ENCODE measurements at places on chromosomes 16 and 17.

DNA sequence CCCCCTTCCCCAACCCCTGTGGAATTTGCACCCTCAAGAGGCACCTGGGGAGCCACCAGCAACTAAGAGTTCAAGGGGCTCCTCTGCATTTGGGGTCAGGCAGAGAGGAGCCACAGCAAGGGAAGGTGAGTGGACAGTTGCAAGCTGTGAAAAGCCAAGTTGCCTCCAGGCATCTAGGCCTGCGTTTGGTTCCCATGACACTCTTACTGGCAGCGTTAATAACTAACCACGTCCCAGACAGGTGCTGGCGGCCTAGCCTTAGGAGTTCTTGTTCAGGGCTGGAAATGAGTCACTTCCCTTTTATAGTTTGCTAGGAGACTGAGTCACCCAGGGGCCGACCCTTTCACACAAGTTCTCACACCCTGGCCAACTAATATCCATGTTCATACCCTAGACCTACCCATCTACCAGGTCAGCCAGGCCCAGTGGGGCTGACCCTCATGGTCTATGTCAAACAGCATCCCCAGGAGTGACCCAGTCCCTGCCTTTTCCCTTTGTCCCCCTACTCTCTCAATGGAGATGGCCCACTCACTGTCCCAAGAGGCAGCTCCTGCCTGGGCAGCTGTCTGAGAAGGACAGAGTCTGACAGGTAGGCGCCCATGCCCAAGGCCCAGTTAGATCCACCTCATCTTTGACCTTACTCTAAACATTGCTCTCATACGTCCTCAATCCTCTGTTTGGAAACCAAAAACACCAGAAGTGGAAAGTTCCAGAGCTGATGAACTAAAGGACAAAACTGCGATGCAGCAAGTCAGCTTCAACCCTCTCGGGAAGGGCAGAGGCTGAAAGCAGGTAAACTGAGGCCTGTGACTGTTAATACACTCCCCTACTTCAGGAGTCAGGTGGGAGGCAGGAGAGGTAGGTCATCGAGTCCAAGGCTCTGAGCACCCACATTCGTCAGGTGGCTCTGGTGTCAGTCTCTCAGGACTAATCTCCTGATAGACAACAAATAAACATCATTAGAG is 300.6 kb downstream of the SOX9 start:
- peak; percentile 9 for DNase-seq

- no peak for DNase-seq
Observed at GRCh38 chr17:59825533-59826322, 67.0 kb downstream of the TUBD1 start.

DNA sequence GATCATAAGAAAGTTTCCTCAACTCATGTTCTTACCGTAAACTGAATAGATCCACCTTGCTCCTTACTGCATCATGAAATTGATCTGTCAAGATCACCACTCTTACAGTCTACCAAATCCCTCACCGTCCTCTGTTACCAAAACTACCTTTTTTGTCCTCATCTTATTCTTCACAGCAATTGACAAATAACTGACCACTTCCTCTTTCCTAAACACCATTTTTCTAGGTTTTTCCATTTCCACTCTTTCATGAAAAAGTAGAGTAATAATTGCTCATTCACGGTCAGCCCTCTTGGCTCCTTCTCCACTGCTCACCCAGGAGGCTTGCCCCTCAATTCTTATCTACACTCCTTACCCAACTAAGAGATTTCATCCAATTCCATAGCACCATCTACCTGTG is 44.9 kb downstream of the ABCA5 start:
- DNase-seq, result no peak

- DNase-seq, result no peak
Observed at GRCh38 chr16:11547118-11547916, 39.4 kb downstream of the LITAF start.

GRCh38 chr17:37650419-37651003 is 7.3 kb upstream of the DDX52 start:
- DNase-seq, result no peak

- no peak for DNase-seq
Observed at GRCh38 chr16:23771027-23771426, 16.2 kb downstream of the CHP2 start.

DNA sequence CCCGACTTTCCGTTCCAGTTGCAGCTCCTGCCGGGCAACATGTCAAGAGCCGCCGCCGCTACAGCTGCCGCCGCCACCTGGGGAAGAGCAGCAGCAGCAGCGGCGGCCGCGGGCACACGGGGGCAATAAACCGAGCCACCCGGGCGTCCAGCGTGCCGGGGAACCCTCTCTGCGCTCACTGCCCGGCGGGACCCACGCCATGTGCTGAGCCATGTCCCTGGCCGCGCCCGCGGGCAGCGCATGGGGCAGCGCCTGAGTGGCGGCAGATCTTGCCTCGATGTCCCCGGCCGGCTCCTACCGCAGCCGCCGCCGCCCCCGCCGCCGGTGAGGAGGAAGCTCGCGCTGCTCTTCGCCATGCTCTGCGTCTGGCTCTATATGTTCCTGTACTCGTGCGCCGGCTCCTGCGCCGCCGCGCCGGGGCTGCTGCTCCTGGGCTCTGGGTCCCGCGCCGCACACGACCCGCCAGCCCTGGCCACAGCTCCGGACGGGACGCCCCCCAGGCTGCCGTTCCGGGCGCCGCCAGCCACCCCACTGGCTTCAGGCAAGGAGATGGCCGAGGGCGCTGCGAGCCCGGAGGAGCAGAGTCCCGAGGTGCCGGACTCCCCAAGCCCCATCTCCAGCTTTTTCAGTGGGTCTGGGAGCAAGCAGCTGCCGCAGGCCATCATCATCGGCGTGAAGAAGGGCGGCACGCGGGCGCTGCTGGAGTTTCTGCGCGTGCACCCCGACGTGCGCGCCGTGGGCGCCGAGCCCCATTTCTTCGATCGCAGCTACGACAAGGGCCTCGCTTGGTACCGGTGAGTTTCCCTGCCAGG is 604 bp downstream of the HS3ST3B1 start:
- DNase-seq, result peak; percentile 42

DNA sequence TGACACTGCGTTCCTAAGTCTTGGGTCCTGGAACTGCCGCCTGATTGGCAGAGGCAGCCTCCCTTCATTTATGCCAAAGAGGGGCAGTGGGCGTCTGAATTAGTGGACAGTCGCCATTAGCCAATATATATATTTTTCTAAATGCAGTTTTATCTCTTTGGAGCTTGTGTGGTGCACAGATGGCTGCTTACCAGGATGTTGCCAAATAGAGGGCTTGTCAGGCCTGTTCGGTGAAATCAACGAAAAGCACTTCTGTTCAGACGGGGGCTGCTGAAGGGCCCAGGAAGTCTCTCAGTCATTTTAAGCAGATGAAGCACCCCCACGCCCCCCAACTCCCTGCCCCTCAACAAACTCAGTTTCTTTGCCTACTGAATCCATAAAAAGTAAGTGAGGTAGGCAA is 66.0 kb downstream of the RAP1GAP2 start:
- no peak for DNase-seq

- no peak for DNase-seq
Observed at GRCh38 chr17:28756049-28756804, 12.4 kb downstream of the TRAF4 start.

GRCh38 chr16:65176603-65177002 is 54.7 kb upstream of the CDH11 start:
- no peak for DNase-seq

- peak; percentile 57 for DNase-seq
Observed at GRCh38 chr17:45584092-45585036, 93.8 kb upstream of the PLEKHM1 start.

DNA sequence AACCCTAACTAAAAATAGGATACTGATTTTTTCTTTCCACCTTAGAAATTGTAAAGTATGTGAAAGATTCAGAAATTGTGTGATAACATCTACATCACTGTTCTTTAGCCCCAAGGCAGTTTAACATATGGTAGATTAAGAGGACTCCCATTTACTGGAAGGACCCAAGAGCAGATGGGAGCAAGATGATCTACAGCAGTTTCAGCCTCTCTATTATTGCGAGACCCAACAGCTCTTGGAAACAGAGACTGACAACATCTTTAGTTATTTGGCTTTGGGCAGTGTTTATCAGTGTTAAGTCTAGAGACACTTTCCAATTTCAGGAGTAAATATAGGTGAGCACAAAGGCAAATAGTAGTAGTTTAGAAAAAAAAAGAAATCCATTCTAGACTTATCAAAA is 124.9 kb upstream of the CORO6 start:
- DNase-seq, result no peak

GRCh38 chr17:49552070-49552751 is 23.5 kb upstream of the NXPH3 start:
- DNase-seq, result no peak

GRCh38 chr16:89905511-89906139 is 13.0 kb upstream of the MC1R start:
- no peak for DNase-seq

DNA sequence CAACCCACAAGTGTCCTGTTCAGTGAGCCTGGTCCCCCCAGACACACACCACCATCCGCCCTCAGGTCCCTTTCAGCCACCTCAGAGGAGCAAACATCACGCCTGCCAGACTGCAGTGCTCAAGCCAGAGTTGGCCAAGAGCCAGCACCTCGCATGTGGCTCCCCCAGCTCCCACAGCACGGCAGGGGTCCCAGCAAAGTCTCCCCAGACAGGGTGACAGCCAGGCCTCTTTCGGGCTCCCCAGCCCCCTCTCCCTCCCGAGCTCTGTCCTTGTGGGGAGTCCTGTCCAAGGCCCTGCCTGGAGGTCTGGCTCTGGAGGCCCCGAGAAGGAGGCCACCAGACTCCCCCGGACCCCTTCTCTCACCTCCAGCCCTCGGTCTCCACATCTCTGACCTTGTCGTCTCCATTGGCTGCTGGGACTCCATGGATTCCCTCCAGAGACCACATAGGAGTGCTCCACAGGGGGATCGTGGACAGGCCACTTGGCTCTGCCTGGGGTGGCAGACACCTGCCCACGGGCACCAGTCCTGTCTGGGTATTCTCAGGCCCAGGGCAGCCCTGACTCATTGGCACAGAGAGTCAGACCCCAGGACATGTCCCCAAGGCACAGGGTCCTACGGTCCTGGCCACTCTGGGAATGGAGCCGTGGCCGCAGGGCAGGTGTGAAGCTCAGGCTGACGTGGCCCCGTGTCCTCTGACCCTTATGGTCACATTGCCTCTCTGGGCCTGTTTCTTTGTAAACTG is 1.8 kb upstream of the MYADML2 start:
- DNase-seq, result no peak

GRCh38 chr16:3884398-3884797 is 3.9 kb upstream of the CREBBP start:
- DNase-seq, result no peak

DNA sequence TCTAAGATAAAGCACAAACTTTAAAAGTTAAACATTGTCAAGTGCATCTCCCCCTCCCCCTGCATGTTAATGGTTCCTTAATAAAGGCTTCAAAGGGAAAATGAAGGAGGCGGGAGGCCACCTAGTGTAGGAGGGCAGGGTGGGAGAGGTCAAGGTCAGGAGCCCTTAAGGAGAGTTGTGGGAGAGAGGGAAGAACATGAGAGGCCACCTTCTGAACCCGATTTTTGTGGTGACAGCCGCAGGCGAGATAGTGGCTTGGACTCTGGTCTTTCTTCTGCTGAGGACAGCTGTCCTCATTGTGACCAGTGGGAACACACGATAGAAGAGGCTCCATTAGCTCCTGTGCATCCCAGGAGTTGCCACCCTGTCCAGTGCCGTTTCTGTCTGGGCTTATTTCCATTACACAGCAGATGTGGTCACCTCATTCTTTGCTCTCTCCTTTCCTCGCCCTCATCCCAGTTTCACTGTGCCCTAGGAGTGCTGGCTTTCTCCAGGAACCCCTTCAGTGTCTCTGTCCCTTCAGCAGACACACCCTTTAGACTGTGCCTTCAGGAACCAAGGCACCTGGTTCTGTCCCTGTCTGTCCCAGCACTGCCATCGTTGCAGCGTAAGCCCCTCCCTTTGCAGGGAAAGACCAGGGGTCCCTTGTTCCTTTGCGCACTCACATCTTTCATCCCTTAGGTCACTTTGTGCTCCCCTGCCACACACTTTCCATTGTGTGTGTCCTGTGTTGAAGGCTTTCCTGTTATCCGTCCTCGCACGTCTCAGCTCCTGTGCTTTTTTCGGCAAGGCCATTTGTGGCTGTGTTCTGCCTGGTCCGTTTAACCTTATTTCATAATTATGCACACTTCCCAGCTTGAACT is 7.5 kb downstream of the SEC14L1 start:
- DNase-seq, result no peak

DNA sequence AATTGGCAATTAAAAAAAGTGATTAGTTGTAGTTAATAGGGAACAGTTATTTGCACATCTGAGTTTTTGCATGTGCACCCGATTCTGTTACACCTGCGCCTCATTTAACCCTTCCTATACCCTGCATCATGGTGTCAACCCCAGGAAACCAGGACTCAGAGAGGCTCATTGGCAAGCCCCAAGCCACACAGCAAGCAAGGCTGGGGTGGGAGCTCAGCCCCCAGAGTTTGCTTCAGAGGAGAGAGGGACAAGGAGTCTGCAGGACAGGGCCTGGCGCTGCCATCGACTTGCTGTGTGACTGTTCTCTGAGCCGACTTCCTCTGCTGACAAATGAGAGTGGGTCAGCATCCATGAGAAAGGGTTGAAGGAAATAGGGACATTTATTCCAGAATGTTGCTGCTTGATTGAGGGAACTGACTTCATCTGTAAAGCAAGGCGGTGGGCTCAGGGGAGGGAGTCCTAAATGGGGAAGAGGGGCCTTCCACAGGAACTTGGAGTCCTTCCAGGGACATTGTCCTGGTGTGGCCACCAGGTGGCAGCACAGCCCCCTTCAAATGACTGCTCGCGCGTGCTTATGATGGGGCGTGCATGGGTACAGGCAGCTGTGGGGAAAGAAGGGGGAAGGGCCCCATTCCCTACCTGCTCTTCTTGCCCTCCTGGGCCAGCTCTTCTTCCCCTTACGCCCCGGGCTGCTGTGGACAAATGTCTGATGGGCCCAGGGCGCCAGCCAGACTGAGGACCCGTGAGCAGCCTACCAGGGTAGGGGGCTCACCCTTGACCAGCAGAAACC is 51.6 kb downstream of the NT5M start:
- peak; percentile 75 for DNase-seq

- DNase-seq, result no peak
Observed at GRCh38 chr17:28925912-28926365, 23.1 kb upstream of the DHRS13 start.

DNA sequence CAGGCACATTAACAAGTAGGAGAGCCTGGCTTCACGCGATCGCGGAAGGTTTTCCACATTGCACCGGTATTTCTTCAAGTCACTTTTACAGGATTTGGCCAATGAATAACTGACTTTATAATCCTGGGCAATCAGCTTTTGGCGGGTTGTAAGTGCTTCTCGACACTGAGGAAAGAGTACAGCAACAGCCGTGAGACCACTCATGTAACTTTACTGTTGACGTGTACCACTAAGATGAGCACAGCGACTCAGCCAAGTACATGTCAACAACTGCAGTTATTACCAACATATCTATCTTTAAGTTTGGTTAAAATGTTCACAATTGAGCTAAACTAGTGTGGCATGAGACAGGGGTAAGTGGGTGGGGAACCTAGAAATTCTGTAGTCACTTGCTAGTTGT is 71.7 kb upstream of the CLEC18B start:
- no peak for DNase-seq

DNA sequence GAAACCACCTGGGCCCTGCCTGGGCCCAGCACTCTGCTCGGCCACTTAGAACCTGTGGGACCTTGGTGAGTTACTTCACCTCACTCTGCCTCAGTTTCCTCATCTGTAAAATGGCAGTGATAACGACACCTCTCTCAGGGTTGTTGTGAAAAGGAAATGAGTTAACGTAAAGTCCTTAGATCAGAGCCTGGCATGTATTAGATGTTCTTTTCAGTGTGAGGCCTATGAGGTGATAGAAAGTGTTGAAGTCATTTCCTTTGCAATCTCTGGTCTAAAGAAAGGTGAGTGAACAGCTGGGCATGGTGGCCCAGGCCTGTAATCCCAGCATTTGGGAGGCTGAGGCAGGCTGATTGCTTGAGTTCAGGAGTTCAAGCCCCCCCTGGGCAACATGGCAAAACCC is 51.7 kb upstream of the LGALS9 start:
- no peak for DNase-seq

All from stimulated activated CD4-positive, alpha-beta T cell treated with anti-CD3 and anti-CD28 coated beads, Interleukin-4, amount 100 ng/mL, for 4 hours (primary cell).